Tibial nerve (tissue), 4 donors: ENCODE measurements at places on chromosomes 6 and 20. TPM values are rescaled to one million over a fixed set of nuclear protein-coding genes. Genes with fewer than 3 reads are reported as not detected.

DNA sequence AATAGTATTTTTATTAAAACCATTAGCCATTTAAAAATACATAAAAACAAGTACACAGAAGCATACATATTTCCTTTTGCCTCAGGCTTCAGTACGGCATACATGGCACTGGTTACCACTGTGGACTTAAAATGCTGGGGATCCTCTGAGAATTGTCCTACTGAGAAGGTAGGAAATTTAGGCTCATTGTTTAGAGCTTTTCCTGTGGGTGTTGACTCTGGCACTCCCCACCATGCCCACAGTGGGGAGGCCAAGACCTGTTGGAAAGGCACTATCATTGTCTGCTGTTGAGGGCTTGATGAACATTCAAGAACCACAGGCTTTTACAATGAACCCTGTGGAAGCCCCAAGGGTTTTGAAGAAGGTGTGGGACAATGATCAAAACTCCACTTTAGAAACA is 473.4 kb downstream of the BTBD3 start:
- DNase-seq = no peak

The EFCAB8 gene
- 0.30 TPM for total RNA-seq

DNA sequence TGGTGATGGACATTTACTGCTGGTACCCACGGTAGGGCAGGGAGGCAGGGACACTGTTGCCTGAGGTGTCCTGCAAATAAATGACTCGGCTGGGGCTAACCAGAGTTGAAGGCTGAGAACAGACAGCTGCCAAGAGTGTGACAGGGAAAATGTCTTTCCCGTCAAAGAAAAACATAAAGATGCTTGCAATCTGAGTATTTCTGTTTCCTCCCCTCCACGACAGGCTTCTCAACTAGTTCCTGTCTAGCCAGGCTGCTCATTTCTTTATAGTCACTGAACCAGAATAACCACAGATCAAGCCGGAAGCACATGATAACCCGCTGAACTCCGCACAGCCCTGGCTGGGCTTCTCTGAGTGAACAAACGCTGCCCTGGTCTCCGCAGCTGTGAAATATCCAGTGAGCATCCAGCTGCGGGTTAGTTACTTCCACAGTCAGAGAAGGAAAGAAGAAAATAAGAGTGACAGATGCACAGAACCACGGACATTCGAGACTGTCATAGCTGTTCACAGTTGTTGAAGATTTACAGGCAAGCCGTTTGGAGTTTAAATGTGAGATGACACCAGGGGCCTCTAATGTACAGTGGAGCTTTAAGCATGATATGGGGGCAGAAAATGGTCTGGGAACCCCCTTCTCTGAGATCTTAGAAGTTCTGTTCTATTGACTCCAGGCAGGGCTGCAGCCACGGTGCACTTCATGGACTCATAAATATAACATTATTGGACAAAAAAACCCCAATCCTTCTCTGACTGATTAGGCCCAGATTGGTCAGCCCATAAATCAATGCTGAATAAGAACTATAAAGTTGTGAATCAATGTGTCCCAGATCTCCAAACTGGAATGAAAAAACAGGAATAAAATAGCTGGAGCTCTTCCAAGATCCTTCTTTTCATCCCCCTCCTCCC is 299.9 kb upstream of the SUPT3H start:
- no peak for DNase-seq

The FGD2 gene
- 182 TPM for total RNA-seq

The FAM217A gene
- not detected for total RNA-seq

The NNAT gene
- total RNA-seq = 8.5 TPM

DNA sequence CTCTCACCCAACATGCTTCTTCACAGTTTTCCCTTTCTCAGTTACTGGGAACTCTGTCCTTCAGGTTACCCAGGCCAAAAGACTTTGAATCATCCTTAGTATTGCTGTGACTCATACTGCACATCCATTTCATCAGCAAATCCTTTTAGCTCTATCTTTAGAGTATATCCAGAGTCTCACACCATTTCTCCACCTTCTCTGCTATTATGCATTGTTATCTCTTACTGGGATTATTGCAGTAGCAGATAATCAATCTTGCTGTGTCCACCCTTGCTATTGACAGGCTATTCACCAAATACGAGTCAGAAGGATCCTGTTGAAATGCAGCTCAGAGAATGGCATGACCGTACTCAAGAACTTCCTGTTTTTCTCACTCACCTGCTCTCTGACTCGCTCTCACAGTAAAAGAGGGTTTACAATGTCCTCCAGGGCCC is 57.3 kb downstream of the BCKDHB start:
- DNase-seq = no peak

DNA sequence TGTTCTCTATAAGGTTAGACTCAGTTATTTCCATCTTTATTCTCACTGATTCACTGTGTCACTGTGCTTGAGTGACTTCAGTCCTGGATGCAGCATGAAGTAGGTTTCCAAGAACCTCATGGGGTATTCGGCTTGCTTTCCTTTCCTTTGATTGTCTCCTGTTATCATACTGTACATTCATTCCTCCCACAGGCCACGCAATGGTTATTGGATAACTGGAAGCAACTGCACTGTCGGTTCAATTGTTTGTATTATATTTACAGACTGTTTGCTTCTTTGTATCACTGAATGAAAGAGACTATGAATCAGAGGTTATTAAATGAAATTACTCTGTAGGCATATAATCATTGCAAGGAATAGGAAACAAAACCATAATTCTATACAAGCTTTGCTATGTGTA is 129.4 kb downstream of the MAP7 start:
- no peak for DNase-seq

DNA sequence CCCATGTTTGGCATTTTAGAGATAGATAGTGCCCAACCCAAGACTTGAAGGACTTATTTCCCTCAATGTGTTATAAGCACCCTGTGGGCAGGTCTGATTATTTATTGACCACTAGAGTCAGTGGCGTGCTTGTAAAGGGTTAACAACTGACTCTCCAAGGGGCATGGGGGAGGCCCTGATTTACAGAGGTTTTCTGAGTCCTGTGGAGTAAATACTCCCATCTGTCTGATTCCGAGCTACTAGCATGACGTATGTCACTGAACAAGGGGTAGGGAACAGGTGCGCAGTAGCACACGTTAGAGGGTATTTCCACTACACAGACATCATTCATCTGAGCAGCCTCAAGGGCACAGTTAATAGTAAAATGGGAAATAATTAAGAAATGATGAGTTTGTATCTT is 17.4 kb upstream of the TRAM2 start:
- DNase-seq = no peak

GRCh38 chr6:132392792-132393191 is 8.5 kb downstream of the MOXD1 start:
- DNase-seq = no peak

The SMOC2 gene
- total RNA-seq = 74.7 TPM

The NFATC2 gene
- 7.8 TPM for total RNA-seq

The BPIFB1 gene
- total RNA-seq = not detected

DNA sequence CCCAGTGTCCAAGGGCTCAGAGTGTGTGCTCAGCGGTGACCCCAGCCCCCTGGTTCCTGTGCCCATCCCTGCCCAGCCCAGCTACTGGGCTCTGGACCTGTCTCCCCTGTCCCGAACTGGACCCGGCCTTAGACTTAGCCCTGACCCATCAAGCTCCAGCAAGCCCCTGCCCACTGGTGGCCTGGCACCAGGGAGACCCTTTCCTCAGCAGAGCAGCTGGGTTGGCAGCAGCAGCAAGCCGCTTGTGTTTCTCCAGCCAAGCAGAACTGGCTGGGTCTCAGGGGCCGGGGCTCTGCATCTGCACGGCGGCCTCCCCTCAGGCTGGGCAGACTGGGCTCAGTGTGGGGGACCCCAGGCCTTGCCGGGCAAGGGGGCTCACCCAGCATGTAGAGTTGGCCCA is 801 bp downstream of the SPDEF start:
- DNase-seq = no peak

- no peak for DNase-seq
Measured at GRCh38 chr6:139392794-139393193, 18.3 kb upstream of the CITED2 start.

The ZNF334 gene
- 5.9 TPM for total RNA-seq

The KAT14 gene
- total RNA-seq = 12.2 TPM

- DNase-seq = no peak
Measured at GRCh38 chr6:40714576-40715564, 127.7 kb upstream of the LRFN2 start.

DNA sequence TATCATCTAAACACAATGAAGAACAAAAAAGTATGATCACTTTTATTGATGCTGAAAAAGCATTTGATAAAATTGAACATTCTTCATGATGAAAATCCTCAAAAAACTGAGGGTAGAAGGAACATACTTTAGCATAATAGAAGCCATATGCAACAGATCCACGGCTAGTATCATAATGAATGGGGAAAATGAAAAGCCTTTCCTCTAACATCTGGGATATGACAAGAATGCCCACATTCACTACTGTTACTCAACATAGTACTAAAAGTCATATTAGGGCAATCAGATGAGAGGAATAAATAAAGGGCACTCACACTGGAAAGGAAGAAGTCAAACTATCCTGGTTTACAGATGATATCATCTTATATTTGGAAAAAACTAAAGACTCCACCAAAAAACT is 256.6 kb downstream of the RFPL4B start:
- DNase-seq = no peak
